ENCODE measurements at places on chromosomes 11 and 22.

- DNase-seq: no peak
Measured at GRCh38 chr11:75635066-75635862, 33.6 kb downstream of the MAP6 start.

- no peak for DNase-seq
Measured at GRCh38 chr11:27041141-27041899, 705 bp downstream of the BBOX1 start.

- no peak for DNase-seq
Measured at GRCh38 chr11:35344681-35345574, 74.4 kb downstream of the SLC1A2 start.

GRCh38 chr11:47188259-47188658, 2.0 kb upstream of the PACSIN3 start:
- no peak for DNase-seq

- DNase-seq: no peak
Measured at GRCh38 chr22:20036084-20036482, 15.2 kb downstream of the TANGO2 start.

DNA sequence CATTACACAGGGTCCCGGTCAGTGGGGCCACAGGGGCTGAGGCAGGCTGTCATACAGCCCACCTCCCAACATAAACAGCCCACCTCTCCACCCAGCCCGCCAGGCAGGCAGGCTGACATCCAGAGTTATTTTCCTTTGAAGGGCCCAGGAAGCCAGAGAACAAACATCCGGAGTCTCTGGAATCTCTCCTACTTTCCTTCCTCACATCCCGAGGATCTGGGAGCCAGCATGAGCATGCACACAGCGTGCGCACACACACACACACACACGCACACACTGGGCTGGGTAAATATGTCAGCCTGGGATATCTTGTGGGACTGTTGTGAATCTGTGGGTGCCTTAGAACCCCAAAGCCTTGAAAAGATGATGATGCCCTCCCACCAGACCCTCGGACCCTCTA, 55.4 kb downstream of the PDE2A start:
- DNase-seq: no peak

DNA sequence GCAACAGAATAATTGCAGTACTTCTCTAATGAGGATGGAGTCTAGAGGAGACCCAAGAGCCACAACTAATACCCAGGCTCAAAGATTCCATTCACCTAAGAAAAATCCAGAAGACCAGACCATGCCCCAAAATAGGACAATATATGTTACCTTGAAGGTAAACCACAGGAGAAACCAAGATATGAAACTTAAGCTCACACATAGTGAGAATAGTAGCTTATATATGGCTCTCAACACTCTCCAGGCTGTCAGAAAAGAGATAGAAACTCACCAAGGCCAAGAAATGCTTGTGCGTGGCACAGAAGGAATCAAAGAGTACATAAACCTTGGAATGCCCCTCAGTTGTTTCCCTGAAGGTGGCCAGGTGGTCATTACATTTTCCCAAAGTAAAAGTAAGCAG, 9.1 kb downstream of the FAM111A start:
- DNase-seq: no peak

DNA sequence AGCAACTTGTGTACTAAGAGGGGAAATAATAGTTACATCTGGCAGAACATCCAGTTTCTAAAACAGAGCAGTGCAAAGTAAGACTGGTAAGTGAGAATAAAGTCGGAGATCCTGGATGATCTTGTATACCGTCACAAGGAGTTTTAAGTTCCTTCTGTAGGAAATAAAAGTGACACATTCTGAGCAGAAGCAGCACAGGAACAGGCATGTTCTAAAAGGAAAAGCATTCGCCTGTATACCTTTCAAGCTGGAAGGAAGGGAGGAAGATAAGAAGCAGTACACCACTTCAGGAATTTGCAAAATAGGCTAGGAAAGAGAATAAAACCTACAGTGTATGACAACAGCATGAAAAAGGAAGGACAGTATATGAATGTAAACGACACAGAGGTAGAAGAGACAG, 106.2 kb upstream of the TP53AIP1 start:
- no peak for DNase-seq

DNA sequence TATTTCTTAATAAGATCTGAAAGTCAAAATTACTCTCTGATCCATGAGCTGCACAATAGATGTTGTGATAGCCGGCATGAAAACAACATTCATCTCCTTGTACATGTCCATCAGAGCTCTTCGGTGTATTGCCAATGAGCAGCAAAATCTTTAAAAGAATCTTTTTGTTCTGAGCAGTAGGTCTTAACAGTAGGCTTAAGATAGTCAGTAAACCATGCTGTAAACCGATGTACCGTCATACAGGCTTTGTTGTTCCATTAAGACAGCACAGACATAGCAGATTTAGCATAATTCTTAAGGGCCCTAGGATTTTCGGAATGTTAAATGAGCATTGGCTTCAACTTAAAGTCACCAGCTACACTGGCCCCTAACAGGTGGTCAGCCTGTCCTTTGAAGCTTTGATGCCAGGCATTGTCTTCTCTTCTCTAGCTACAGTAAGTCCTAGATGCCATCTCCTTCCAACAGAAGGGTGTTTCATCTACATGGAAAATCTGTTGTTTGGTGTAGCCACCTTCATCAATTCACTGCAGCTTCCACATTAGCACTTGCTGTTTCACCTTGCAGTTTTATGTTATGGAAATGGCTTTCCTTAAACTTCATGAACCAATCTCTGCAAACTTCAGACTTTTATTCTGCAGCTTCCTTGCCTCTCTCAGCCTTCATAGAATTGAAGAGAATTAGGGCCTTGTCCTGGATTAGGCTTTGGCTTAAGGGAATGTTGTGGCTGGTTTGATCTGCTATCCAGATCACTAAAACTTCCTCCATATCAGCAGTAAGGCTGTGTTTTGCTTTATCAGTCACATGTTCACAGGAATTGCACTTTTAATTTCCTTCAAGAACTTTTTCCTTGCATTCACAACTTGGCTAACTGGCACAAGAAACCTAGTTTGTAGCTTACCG, 28.4 kb downstream of the RRP8 start:
- DNase-seq: peak; percentile 73

DNA sequence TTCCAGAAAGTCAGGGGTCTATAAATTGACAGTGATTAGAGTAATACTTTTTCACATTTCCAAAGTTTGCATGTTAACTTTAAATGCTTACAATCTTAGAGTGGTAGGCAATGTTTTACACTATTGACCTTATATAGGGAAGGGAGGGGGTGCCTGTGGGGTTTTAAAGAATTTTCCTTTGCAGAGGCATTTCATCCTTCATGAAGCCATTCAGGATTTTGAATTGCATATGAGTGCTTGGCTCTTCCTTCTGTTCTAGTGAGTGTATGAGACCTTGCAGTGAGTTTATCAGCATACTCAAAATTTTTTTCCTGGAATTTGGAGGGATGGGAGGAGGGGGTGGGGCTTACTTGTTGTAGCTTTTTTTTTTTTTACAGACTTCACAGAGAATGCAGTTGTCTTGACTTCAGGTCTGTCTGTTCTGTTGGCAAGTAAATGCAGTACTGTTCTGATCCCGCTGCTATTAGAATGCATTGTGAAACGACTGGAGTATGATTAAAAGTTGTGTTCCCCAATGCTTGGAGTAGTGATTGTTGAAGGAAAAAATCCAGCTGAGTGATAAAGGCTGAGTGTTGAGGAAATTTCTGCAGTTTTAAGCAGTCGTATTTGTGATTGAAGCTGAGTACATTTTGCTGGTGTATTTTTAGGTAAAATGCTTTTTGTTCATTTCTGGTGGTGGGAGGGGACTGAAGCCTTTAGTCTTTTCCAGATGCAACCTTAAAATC, 5.3 kb downstream of the MALAT1 start:
- DNase-seq: peak; percentile 45

DNA sequence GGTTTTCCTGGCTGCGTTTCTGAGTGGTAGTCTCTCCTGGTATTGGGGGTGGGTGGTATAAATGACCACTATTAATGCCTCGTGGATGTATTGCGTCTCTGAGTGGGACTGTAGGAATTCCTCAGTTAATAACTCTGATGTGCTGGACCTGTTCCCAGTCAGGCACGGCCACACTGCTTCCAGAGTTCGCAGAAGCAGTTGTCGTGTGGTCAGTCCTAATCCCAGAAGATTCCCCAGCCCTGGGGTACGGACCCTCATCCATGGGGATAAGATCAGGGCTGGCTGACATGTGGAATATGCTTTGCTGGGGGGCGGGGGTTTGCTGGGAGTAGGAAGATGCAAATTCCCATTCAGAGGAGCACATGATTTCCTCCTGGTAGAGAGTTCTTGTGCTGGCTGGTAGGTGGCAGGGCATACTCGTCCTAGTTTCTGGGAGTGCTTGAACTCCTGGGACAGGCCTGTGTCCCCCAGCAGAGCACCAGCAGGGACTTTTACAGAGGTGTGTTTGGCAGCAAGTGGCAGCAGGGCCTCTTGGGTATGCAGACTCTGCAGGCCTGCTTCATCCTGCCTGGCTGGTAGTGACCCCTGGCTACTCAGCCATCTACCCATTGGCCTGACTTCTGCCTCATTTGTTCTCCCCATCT, 157.4 kb downstream of the NAV2 start:
- no peak for DNase-seq

DNA sequence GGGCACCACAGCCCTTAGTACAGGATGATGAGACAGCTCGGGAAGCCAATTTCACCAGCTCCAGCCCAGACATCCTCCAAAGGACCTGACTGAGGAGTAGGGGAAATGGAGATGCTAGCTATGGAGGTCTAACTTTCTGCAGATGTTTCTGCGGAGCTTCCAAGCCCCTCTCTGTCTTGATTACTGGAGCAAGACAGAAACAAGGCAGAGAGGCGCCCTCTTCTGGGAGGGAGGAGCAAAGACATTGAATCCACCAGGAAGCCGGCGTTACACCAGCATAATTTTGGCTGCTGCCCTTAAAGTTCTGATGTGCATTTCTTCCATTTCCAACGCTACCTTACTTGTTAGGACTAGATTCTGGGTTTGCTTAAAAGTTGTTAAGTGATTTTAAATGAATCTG, 107.3 kb upstream of the HSD17B12 start:
- DNase-seq: no peak

DNA sequence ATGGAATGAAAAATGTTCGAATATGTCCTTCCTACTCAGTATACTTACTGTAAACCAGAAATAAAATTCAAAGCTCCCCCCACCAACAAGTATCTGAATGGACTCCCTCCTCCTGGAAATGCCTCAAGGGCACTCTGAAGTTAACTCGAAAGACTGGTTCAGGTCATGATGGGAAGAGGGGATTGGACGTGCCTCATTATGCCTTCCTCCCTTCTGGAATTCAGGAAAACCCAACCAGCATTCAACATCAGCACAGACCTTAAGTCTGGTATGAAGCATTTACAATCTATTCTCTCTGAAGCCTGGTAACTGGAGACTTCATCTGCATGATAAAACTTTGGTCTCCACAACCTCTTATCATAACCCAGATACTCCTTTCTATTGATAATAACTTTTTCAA, 428.3 kb upstream of the RAG2 start:
- no peak for DNase-seq

- no peak for DNase-seq
Measured at GRCh38 chr11:104695065-104695463, 203.2 kb downstream of the CASP12 start.

DNA sequence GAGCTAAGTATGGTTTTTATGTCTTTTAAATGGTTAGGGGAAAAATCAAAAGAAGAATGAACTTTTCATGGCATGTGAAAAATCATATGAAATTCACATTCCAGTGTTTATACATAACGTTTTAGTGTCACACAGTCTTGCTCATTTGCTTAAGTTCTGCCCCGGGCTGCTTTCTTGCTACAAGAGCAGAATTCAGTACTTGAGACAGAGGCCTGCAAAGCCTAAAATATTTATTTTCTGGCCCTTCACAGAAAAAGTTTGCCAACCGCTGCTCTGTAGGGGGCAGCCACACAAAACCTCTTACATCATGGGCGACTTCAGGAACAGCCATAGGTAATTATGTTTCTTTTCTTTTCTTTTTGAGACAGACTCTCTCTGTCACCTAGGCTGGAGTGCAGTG, 1.0 kb upstream of the ATG2A start:
- peak; percentile 89 for DNase-seq

DNA sequence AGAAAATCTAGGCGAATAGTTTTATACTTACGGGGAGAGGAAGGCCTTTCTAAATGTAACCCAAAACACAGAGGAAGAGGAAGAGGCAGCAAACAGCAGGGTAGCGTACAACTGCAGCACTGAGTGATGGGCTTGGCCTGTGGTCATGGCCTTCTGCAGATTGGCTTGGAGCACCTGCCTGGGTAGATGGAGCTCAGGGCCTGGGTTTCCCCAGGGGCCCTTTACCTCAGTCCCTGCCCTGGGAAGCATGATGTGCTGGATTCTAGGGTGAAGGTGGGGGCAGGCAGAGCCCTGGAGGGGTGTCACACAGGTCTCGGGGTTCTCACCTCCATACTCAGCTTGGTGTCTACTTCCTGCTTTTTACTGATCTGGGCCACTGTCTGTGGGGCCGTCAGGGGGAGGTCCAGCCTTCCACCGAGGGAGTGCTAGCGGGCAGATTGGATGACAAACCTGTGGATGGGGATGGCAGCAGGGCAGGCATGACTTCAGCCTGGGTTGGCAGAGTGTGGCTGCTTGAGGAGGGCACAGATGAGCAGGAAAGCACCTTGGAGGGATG, 27.7 kb upstream of the CHRM1 start:
- DNase-seq: no peak

DNA sequence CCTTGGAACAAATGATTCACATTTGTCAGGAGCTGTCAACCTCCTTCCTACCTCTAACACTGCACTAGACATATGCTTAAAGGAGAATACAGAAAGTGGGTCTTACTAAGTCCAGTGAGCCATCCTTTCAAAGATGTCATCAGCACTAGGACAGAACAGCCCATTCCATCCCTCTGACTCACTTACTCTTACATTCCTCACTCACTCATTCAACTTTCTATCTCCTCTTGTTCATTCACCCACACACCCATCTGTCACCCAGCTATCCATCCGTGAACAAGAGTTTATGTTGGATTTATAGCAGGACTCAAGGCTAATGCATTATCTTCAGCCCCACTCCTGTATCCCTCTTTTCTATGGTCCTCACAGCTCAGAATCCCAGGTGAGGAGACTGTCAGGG, 9.1 kb downstream of the INSC start:
- DNase-seq: peak; percentile 26

- no peak for DNase-seq
Measured at GRCh38 chr11:92867913-92868619, 101.4 kb upstream of the MTNR1B start.

DNA sequence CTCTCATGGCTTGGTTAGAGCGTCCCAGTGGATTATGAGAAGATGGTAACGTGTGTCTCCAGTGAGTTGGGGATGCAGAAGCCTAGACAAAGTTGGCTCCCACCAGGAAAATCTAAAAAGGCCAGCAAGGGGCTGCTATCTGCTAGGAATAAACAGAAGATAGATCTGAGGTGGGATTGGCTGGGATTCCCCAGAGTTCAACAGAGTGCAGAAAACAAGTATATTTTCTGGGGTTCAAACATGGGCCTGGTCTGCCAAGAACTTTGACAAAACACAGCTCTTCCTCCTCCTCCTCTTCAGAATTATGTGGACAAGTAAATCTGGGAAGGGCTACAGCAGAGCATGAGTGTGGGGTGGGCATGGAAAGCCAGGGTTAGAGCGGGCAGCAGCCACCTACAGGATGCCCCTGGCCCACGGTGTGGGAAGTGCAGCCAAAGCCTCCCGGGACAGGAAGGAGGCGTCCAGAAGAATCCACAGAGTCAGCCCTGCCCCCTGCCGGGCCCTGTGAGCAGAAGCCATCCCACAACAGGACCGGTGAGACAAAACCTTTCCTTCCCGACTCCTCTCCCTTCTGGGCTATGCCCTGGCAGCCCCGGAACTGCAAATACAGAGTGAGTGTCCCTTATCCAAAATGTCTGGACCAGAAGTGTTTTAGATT, 67.1 kb downstream of the CD82 start:
- DNase-seq: no peak

GRCh38 chr11:41051919-41052635, 407.4 kb downstream of the LRRC4C start:
- DNase-seq: no peak

Measured in foreskin melanocyte (primary cell).